CD4-positive, alpha-beta T cell treated with Interleukin-1 beta for 1 hour (primary cell): ENCODE measurements at places on chromosomes 6 and 20.

DNA sequence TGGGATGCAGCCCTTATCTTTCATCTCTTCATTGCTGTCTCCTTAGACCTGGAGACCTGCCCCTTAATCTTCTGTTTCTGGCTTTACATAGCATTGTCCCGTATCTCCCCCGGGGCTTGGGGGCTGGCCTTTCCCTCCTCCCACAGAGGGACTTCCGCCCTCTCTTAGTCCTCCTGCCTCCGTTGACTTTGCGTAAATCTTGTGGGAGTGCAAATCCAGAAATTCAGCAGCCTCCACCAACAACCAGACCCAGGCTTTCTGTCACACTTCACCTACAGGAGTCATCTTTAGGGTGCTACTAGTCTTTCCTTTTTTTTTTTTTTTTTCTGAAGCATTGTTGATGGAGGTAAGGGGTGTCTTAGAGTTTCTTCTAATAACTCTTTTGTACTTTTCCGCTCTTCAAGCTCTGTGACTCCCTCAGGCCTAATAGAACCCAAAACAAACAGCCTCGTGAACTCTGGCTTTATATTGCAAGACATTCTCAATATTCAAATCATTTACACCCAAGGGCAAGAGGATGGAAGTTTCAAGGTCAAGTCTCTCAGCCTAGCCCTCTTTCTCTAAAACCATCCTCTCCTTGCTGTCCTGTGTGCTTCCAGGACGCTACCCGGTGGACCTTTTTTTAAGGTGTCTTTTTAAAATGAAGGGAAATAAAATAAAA lies 66.2 kb downstream of the RREB1 start:
- no peak for DNase-seq

- no peak for DNase-seq
These were observed 44.4 kb downstream of the HLA-DRA start for GRCh38 chr6:32483968-32484613.

- no peak for DNase-seq
These were observed 93.4 kb upstream of the NXT1 start for GRCh38 chr20:23257106-23257761.

- no peak for DNase-seq
These were observed 32.6 kb upstream of the TAB2 start for GRCh38 chr6:149284904-149285303.

DNA sequence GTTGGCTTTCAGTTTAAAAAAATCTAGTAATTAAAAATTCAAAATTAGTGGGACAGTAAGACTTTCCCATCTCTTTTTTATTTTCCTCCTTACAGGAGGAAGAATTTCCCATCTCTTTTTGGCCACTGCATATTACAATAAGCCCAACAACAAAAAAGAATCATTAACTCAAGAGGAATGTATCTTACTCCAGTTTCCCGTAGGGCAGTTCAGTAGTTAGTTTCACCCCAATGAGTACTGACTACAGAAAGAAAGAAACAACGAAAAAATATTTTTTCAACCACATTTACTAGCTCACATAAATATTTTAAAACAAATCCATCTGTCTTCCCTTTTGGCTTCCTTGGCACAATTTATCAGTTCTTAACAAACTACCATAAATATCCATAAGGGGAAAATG lies 14.9 kb upstream of the BLOC1S5 start:
- DNase-seq, result no peak

- DNase-seq, result no peak
These were observed 9.6 kb downstream of the TMEM239 start for GRCh38 chr20:2825761-2826160.
